ENCODE measurements at places on chromosomes 4 and X.
A peak's percentile ranks its signal among the peaks of the same experiment; 100 is the strongest.

- DNase-seq: peak; percentile 79
These were observed 31.3 kb downstream of the IGFBP7 start for GRCh38 chr4:57078685-57079521.

DNA sequence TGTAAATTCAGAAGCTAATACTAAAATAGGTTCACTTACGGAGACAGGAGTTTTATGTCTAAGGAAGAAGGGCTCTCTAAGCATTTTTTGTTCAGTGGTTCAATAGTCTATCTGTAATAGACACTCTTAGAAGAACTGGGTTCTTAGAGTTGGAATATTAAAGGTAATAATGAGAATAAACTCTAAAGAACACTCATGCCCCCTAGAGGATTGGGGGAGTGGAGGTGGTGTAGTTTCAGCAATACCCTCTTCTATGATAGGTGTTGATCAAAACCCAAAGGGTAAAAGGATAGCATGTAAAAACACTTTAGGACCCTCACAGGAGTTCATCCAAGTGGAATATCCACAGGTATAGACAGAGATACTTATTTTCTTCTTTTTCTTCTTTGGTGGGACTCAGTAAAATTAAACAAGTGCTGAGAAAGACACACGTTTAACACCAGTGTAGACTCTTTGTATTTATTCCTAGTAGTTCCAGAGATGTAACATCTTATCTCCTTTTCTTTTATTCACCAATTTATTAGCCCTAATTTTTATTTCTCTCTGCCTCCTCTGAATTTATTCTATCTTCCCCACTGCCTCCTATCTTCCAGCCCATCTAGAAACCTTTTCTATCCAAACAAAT is 25.7 kb upstream of the MND1 start:
- DNase-seq: no peak

- DNase-seq: peak; percentile 39
These were observed 86.3 kb upstream of the RAPGEF2 start for GRCh38 chr4:159016593-159017024.

DNA sequence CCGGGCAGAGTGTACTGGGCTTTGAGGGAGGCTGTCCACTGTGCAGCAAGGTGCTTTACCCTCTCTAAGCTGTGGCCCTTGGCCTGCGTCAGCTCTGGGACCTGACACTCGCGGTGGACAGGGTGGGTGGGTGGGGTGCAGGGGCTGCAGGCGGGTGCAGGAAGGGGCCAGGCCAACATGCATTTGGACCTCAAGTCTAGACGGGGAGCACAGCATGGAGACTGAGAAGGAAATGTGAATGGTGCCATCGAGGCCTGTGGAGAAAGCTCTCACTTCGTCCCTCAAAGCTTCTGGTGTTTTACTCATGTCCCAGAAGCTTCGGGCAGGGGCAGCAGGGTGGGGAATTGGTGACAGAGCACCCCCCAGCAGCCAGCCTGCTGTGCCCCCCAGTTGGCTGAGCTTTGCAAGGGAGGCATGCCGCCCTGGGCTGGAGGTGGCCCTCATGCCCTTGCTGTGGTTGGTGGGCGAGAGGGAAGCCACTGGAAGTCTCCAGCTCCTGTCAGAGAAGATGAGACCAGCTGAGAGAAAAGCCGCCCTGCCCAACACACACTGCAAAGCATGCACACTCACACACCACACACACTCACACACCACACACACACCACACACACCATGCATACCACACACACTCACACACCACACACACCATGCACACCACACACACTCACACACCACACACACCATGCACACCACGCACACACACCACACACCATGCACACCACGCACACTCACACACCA is 12.3 kb downstream of the PNMA6E start:
- DNase-seq: no peak

All from NCI-H1417 treated with DMSO at 0.1 percent for 48 hours (cell line).